ENCODE measurements at places on chromosomes 2 and 18.

- DNase-seq, result no peak
Measured at GRCh38 chr2:236939721-236940231, 145.9 kb upstream of the COPS8 start.

DNA sequence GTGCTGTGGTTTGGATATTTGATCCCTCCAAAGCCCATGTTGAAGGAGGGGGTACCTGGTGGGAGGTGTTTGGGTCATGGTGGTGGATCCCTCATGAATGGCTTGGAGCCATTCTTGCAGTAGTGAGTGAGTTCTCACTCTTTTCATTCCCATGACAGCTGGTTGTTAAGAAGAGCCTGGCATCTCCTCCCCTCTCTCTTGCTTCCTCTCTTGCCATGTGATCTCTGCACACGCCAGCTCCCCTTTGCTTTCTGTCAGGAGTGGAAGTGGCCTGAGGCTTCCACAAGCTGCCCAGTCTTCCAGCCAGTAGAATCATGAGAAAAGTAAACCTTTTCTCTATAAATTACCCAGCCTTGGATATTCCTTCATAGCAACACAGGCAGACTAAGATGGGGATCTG lies 8.6 kb downstream of the ADD2 start:
- DNase-seq, result no peak

DNA sequence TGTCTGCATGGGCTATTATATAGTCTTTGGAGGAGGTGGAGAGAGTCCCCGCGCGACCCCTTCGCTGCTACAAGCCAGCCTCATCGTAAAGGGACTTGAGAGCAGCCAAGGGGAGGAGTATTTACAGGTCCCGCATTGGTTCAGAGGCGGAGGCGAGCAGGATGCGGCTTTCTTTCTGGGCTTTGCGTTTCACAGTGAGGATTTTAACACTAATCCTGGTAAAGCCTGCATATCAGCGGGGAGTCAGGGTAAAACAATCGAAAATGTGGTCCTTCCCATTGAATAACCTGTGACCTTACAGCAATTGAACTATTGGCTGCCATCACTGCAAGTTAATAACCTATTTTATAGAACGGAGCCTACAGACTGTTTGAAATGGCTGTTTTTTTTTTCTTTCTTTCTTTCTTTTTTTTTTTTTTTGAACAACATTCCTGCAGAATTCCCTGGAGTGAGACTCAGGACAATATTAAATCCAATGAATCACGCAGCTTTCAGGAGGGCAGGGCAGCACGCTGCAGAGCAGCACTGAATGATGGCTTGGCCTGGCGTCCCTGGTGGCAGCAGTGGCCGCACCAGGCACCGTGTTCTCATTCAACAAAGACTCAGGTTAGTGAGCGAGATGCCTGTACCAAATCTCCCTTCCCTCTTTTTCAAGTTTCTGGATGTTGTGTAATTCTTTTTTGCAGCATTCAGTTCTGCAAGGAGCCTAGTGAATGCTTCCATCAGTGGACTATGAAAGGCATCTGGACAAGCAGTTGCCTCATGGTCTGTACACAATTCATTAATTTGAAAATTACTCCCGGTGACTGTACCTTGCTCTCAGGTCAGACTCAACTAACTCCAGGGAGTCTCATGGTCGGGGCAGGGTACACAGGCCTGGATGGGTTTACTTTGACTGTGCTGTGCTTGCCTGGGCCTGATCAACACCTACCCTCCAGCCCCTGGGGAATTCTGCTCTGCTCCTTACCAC lies 19.8 kb downstream of the SMIM21 start:
- no peak for DNase-seq

GRCh38 chr2:59297816-59298215 lies 1056.7 kb upstream of the FANCL start:
- DNase-seq, result no peak

DNA sequence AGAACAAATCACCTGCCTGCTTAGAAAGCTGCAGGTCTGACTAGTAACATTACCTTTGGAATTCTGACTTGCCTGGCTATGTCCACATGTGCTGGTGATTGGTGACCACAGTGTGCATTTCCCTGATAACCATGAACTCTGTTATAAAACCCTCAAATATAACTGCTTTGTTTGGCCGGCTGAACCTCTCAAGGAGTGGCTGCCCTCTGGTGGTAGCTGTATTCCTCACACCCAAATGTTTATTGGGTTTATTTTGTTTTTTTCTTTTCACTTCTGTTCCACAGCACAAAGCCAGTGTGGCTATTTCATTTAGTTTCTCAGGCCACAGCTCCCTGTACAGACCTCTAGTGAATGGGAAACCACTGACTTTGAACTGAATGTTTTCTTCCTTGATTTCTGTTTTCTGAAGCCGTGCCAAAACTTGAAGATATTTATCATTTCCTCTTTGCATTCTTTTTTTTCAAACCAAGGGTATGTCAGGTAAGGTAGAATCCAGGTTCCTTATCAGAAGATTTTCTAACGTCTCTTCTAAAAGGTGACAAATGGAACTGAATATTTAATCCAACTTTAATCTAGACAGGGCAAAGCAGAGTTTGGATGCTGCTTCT lies 549.0 kb upstream of the VRK2 start:
- peak; percentile 29 for DNase-seq

- DNase-seq, result no peak
Measured at GRCh38 chr2:204452464-204453023, 92.7 kb upstream of the PARD3B start.
